ENCODE measurements at places on chromosomes 3 and 15.

GRCh38 chr15:94131875-94132274, 99.5 kb upstream of the MCTP2 start:
- no peak for DNase-seq

DNA sequence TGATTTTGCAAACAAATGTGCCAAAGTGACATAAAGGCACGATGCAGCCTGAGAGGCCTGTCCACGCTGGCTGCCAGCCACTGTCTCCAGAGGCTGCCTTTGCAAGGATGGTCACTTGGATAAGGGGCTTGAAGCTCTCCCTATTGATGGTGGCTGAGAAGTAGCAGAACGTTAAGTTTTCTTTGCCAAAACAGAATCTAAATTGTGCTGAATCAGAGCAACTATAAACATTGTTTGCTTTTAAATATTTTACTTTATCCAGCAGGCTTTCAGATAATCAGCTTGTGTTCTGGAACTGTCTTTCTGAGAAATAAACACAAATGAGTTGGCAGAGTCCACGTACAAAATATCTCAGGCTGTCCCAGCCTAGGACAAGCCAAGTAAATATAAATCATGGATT, 23.8 kb upstream of the CNBP start:
- DNase-seq = no peak

DNA sequence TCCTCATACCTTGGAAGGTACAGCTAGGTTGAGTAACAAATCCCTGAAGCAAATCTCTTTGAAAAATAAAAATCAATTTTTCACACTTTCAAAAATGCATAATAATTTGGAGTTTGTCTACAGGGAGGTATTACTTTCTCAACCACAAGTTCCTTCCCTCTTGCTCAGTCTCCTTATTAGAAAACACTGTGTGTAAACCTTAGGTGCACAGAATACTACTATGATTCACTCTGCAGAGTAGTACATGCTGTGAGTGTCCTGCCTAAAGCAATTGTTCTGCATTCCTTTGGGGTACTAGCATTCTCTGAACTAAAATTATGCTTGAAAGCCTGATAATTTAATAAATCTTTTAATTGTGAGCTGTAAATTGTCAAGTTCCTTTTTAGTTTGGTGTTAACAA, 115.9 kb upstream of the EPHA3 start:
- DNase-seq = no peak

DNA sequence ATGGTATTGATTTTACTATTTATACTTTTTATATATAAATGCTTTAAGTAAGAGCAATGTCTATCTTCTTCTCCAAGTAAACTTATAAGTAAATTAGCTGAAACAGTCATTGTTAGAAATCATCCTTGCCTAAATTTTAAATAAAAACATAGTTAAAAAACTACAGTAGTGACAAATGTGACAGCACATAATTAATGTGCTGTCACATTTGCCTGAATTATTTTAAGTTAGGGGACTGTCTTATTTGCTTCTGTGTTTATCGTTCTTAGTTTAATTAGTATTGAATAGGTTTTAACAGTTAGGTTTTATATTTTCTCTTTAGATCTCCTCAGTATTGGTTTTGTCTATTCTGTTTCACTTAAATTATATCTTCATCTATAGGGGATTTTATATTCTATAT, 36.1 kb downstream of the SLMAP start:
- DNase-seq = no peak

DNA sequence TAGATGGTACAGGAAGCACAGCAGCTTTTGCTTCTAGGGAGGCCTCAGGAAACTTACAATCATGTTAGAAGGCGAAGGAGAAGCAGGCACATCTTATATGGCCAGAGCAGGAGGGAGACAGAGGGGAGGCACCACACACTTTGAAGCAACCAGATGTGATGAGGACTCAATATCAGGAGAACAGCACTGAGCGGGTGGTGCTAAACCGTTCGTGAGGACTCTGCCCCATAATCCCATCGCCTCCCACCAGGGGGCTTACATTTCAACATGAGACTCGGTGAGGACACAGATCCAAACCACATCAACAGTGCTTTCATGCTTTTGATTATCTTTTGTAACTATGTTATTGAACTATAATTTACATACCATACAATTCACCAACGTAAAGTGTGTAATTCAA, 7.6 kb upstream of the TMEM44 start:
- DNase-seq = no peak

DNA sequence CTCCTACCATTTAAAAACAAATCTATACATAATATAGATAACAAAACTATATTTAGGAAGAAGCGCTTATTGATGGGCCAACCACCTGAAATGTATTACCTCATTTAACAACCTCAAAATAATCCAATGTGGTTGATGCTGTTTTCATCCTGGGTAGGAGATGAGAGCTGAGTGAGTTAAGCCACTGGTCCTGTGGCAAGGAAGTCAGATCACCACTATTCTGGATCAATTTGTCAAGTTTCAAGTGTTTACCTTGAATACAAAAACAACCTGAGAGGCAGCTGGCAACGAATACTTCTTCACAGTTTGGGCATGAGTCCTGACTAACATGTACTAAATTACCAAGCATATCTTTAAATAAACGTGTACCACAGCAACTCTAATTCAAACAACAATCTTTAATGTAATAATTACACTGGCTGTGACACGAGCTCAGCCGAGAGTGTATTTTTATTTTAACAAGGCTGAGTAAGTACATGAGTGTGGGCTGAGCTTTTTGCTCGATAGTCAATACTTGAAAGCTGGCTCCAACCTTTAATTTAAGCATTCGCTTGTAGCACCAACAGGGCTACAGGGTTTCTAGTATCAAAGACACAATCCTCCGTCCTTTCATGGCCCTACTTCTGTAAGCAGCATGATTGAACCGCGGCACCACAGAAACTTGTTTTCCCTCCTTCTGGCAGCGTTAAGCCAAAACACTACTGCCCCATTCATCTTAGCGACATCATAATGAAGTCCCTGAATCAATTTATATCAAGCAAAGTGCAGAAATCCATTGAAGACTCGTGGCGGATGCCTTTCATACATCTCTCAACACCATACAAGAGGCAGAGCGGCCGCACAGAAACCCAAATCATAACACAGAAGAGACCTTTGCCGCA, 93.8 kb upstream of the ICE2 start:
- no peak for DNase-seq

GRCh38 chr15:64731805-64732151, 43.6 kb downstream of the RBPMS2 start:
- no peak for DNase-seq

- no peak for DNase-seq
These were observed 258.6 kb downstream of the RORA start for GRCh38 chr15:60970246-60971170.

DNA sequence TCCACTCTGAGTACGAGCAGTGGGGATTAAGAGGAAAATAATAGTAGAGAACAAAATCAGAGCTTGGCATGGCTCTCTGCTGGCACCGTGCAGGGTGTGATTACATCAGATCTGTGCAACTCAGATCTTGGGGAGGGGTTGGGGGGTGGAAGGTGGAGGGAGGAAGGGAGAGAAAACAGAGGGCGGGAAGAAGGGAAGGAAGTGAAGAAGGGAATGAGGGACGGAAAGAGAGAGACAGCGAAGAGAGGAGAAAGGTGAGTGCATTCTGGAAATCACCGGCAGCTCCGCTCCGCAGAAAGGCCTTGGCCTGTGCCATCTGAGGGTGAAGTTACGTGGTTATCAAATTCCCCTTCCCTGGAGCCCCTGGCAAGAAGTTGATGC, 31.0 kb upstream of the ADAMTS17 start:
- DNase-seq = no peak

- no peak for DNase-seq
These were observed 2.3 kb downstream of the TPM1 start for GRCh38 chr15:63044645-63045464.

GRCh38 chr3:3101660-3102458, 8.3 kb downstream of the IL5RA start:
- no peak for DNase-seq

GRCh38 chr3:149015393-149015792, 24.1 kb downstream of the GYG1 start:
- DNase-seq = no peak

DNA sequence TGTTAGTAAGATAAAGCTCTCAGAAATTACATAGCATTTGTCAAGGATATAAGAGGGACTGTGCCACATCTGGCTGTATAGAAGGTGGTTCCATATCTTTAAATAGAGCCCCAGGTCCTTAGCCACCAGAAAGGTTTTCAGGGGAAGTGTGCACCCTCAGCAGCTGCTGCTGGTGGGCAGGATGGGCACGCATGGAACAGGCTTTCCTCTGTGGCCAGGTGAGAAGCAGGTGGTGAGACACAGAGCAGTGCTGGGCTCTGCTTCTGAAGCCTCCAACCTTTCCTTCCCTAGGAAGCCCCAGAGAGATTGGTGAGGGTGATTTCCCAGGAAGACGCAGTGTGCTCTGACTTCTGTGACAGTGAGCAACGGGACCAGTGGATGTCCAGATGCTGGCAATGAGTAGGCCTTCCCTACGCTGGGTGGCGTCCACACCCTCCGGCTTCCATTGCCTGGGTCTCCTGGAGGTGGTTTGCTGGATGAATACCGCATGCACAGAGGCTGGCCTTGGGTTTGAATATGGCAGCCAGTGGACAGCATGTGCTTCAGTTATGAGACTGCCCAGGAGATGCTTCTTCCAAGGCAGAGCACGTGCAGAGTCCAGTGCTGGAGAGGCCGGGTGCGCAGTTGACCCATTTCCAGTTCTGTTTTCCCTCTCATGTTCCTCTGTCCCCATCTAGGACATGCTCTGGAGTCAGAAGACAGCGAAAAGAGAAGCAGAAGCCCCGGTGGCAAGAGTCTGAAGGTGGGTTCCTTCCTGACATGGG, 52.7 kb upstream of the POLG start:
- no peak for DNase-seq

DNA sequence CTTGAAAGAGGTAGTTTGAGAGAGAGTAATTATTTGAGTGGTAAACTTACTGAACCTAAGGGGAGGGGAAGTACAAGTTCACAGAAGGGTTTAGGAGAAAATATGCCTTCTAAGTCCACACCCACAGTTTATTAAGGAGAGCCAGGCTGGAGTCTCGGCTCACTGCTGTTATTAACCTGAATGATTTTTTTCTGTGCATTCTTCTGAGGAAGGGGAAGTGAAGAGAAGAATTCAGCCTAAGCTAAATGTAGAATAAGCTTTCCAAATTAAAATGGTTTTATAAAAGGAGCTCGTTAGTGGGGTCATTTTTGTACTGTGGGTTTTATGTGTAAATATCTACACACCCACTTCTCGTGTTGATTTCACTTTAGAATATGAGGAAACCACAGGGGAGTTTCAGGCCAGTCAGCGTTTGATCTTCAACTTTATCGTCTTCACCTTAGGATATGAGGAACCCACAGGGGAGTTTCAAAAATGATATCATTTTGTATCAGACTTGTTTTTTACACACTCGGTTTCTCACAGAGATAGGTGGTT, 1.5 kb downstream of the WHAMM start:
- DNase-seq = peak; percentile 10

GRCh38 chr3:188881954-188882641, 289.7 kb upstream of the TPRG1 start:
- no peak for DNase-seq

GRCh38 chr3:196486263-196486662, 17.3 kb downstream of the RNF168 start:
- DNase-seq = no peak

DNA sequence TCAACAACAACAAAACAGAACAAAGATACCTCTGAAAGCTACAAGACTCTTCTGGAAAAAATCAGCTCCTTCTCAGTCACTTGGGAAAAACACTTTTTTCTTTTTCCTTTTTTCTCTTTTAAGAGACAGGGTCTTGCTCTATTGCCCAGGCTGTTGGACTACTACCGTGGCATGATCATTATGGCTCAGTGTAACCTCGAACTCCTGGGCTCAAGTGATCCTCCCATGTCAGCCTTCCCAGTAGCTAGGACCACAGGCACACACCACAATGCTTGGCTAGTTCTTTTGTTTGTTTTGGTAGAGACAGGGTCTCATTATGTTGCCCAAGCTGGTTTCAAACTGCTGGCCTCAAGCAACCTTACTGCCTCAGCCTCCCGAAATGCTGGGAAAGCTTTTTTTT, 12.8 kb downstream of the MYO9A start:
- no peak for DNase-seq

- DNase-seq = no peak
These were observed 30.1 kb downstream of the BDH1 start for GRCh38 chr3:197525706-197526105.

DNA sequence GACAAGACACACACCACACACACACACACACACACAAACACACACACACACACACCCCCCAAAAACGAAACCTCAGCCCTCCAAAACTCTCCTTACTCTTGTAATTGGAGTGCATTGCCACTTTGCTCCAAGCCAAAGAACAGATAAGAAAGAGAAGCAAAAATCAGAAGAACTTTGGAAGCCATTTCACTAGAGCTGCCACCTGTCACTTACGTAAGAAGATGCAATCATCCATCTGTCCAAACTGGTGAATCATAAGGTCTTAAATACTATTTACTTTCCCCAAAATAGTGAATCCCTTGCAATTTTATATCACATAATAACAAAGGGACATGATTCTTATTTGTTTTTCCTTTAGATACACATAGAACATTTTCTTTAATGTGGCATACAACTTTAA, 285.4 kb downstream of the ZBTB20 start:
- no peak for DNase-seq

DNA sequence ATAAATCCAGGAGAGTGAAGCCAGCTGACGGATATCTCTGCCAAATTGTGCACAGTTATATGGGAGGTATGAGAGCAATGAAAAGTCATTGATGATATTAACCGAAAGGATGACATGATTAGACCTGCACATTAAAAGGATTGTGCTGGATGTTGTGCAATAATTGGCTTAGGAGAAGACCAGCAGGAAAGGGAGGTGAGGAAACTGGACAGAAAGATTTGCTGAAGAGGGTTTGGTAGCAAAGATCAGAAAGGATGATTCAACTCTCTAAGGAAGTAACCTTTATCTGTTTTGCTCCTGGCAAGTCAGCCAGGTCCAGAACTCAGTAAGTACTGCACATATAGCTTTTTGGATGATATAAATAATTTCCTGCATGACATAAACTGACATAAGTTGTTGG, 704.7 kb downstream of the GRM7 start:
- no peak for DNase-seq

- no peak for DNase-seq
These were observed 3.4 kb downstream of the DUOXA2 start for GRCh38 chr15:45117308-45118130.

Measured in activated CD8-positive, alpha-beta memory T cell treated with anti-CD3 and anti-CD28 coated beads for 4 hours (primary cell).